ENCODE measurements at places on chromosomes 2 and 18.

DNA sequence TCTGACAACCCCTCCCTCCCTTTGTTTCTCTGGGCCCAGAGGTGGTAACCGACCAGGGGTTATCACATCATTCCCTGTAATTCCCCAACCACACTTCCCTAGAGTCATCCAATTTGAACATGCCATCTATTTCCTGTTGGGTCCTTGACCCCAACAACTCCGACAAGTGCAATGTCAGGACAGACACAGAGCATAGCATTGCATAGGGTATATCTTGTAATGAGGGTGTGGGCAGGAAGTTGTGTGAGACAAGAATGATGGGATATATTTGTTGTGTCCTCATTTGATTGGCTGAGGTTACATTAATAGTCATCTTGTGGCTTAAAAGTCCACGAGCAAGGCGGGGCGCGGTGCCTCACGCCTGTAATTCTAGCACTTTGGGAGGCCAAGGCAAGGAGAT lies 33.4 kb upstream of the CNOT11 start:
- DNase-seq, result no peak

DNA sequence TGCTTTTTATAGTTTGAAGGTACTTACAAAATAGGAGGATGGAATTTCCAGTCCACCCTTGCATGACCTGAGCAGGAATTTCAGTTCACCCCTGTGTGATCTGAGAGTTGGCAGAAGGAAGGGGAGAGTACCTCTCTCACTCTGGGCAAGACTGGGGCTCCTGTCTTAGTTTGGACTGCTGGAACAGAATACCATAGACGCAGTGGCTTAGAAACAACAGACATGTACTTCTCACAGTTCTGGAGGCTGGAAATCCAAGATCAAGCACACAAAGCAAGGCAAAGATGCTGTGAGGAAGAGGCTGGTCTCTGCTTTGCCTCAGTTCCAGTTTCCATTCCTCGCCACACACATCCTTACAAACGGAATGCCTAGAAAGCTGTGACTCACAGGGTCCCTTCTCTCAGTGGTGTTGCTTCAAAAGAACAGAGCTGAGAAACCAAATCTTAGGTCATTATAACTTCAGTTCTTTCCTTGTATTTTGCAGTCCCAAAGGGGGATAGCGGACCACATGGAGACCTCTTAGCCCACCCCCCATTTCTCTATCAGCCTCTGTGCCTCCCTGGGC lies 108.8 kb upstream of the HAAO start:
- no peak for DNase-seq

GRCh38 chr18:22307528-22307927 lies 110.2 kb downstream of the CTAGE1 start:
- no peak for DNase-seq

GRCh38 chr2:48213646-48214045 lies 307.3 kb upstream of the FBXO11 start:
- no peak for DNase-seq

DNA sequence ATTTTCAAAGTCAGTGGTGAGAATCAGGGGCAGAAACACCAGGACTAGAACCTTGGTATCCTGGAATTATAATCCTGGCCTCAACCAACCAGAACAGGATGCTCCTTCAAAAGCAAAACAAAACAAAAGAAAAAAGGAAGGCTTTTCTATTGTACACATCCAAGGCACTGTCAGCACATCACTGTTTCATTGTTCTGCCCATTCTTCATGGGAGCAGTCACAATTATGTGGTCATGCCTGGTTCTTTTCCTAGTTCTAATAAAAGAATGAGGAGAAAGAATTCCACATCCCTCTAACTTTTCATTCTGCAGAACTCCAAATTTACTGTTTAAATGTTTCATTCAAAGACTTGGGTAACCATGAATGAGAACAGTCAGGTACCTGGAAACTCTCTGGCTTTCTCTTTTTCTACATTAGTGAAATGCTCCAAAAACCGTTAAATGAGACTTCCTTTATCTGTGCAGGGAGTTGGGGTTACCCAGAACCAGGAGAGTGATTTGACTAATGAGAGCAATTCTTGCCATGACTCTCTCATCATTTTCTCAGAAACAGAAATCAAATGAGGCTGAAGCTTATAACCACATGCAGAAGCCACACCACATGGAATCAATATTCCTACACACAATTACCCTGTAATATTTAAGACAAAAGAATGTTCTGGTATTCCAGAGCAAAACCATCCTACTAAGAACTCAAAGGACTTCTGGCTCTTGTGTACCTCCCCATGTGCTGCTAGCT lies 110.9 kb upstream of the CCDC150 start:
- DNase-seq, result no peak

- no peak for DNase-seq
Measured at GRCh38 chr2:154591294-154591820, 107.1 kb upstream of the KCNJ3 start.

GRCh38 chr18:74194691-74195090 lies 46.4 kb downstream of the TIMM21 start:
- no peak for DNase-seq

DNA sequence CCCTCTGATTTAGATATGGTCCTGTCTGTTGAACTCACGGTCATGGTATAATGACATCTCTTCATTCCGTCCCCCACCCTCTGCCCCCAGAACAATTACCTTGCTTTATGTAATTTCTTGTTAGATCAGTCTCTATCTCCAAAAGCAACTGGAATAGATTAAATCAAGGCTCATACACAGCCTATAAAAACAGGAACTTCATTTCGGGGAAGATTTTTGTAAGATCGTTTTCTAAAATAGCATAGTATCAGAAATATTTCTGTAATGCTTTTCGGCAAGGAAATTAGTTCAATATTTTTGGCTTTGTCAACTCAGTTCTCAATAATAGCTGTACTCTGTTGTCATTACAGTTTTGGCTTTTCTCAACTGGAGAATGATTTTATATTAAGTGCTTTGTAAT lies 157.2 kb downstream of the FMNL2 start:
- no peak for DNase-seq

GRCh38 chr2:20474757-20475566 lies 28.1 kb downstream of the RHOB start:
- no peak for DNase-seq

DNA sequence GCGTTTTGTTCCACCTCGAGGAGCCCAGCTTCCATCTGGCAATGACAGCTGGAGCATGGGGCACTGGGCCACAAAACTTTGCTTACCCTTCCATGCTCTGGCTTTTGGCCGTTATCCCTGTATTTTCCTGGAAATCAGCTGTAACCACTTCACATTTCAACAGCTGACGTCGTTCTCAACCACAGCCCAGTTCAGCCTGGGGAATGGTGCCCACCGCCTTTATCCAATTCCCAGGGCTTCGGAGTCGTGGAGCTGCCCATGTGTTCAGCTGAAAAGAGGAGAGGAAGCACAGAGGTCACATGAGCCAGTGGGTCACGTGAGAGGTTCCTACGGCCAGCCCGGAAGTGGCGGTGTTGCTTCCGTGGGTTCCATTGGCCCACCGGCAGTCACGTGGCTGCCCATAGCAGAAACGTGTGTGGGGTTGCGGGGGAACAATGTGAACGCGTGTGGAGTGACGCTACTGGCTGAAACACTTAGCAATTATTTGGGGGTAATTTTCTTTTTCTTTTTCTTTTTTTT lies 16.7 kb upstream of the EDAR start:
- DNase-seq, result no peak

- no peak for DNase-seq
Measured at GRCh38 chr18:71597219-71597618, 946.9 kb downstream of the CBLN2 start.

DNA sequence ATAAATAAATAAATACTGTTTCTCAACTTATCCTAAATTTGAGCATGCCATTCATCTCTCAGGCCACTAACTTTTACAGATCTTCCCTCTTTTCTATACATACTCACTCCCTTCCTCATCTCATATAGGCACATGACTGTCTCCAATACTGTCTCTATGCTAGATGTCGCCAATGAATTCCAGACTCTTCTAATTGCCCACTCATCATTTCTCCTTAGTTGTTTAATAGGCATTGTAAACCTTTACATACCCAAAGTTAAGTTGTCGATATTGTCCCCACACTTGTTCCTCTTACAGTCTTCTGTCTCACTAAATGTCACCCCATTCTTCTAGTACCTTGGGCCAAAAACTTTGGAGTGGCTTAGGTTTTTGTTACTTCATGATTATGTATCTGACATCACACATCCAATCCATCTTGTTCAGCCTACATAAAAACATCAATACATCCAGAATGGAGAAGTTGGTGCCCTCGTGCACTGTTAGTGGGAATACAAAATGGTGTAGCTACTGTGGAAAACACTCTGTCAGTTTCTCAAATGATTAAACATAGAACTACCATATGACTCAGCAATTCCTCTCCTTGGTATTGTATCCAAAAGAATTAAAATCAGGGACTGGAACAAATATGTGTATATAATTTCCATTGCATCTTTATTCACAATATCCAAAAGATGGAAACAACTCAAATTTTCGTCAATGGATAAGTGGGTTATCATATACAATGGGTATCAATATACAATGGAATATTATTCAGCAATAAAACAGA lies 935.1 kb downstream of the SLC4A3 start:
- no peak for DNase-seq

Measured in right kidney (tissue), 9 donors.